ENCODE measurements at places on chromosomes 11 and 22.

- no peak for DNase-seq
Observed at GRCh38 chr11:17786824-17787525, 52.4 kb downstream of the KCNC1 start.

- DNase-seq: no peak
Observed at GRCh38 chr22:42685941-42686653, 34.6 kb downstream of the A4GALT start.

DNA sequence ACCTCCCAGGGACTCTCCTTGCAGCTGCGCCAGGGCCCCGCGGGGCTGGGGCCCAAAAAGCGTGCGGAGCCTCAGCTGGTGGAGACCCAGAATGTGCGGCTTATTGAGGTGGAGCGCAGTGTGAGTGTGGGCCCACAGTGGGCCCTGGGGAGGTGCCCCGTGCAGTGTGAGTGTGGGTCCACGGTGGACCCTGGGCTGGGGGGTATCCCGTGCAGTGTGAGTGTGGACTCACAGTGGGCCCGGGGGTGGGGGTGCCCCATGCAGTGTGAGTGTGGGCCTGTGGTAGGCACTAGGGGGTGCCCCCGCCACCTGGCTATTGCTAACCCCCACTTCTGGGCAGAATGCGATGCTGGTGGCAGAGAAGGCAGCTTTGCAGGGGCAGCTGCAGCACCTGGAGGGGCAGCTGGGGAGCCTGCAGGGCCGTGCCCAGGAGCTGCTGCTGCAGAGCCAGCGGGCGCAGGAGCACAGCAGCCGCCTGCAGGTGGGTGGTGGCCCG is 7.8 kb upstream of the RPS6KA4 start:
- no peak for DNase-seq

DNA sequence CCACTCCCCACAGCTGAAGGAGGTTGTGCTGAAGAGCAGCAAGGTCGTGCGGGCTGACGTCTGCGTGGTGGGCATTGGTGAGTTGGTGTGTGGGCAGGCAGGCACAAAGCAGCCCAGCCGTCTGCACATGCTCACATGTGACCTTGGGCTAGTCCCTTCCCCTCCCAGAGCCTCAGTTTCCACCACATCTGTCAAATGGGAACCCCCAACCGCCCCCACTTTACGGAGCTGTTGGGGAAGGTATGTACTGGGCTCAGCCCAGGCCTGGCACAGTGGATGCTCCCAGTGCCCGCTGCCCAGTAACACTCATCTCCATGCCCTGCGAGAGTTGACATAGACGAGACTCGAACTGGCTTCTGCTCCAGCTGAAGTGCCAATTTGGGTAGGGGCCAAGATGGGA is 5.1 kb upstream of the LZTR1 start:
- DNase-seq: no peak

DNA sequence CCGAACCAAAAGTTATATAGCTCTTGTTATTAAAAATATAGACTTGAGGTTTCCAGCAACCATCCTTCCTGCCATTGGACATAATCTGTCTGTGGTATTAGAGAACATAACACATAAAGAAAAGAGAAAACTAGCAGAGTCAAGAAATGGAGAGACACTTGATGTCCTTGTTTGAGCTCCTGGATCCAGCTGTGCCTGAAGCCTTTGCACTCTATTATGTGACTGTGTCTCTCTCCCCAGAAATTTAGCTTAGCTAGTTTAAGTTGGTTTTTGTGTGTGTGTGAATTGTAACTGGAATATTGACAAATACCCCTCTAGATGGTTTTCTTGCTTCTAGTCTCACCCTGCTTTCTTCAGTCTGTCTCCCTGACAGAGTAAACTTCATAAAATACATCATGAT is 61.6 kb downstream of the SC5D start:
- no peak for DNase-seq

DNA sequence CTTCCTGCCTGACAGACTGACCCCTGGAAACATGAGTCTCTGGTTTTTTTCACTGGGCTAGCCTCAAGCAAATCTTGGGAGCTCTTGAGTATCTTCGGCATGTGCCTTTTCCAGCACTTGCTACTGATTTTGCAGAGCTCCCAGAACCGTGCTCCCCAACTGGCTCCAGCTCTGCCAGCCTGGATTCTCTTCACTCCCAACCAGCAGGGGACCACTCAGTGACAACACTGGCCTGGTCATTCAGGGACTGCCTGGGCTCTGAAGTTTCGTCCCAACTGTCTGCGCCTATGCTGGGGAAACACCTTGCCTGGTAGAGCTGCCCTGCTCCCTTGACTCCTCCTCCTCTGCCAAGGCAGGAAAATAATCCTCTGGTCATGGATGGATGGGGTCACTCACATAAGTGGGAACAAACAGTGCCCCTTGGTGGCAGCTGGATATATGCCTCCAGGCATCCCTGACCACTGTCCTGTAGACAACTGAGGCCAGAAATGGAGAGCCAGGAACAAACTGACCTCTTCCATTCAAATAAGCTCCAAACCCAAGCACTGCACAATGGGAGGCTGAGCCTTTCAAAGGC is 30.2 kb downstream of the POLDIP3 start:
- no peak for DNase-seq

DNA sequence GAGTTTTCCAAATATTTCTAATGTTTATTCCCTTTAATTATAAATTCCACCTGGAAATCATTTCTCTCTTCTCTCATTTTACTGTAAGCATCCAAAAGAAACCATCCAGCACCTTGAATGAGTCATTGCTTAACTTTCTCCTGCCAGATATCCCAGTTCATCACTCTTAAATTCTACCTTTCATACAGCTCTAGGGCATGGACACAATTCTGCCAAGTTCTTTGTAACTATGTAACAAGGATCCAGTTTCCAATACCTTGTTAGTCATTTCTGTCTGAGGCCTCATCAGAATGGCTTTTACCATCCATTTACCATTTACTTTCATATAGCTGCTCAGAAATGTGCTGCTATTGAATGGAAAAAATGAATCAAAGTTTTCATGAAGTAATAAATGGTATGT is 455.4 kb upstream of the TENM4 start:
- DNase-seq: no peak

DNA sequence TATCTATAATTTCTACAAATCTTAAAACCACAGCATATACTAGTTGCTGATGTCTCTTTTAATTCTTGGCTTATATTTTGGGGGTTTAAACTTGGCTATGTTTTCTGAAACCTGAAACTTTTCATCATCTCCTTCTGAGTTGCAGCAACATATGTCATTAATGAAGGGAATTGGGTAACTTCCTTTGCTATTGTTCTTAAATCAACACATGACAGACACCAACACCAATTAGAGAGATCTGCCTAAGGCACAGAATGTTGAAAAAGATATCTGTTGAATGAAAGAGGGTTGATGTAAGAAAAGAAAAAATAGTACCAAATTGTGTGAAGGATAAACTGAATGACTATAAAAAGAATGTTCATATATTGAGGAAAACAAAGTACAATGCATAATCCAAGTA is 10.3 kb upstream of the GAS2 start:
- no peak for DNase-seq

DNA sequence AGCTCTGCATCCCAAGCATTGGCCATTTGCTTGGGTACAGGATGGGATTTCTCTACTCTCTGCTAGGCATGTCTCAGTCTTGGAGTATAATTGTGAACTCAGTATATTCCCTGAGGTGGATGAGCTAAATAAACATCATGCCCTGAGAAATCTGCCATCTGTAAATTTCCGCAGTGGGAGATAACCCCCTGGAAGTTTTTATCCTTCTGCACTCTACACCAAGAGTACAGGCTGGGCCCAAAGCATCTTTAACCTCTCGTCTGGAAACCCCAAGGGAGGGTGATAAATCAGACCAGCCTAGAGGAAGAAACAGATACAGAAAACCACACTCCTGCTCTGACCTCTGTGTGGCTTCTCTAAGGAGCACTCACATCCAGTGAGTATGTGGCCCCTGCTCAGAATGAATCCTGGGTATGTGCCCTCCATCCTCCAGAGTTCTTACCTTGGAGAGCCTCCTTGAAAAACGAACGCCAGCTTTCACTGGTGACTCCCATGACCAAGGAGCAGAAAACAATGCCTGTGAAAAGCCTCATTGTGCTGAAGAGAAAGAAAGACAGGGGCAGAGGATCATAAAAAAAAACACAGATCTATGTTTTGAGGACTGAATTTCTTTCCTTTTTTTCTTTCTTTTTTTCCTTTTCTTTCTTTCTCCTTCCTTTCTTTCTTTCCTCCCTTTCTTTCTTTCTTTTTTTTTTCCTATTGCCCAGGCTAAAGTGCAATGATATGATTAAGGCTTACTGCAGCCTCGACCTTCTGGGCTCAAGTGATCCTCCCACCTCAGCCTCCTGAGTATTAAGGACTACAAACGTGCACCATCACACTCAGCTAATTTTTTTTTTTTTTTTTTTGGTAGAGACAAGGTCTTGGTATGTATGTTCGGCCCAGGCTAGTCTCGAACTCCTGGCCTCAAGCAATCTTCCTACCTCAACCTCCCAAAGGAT is 938 bp downstream of the SAA4 start:
- no peak for DNase-seq

DNA sequence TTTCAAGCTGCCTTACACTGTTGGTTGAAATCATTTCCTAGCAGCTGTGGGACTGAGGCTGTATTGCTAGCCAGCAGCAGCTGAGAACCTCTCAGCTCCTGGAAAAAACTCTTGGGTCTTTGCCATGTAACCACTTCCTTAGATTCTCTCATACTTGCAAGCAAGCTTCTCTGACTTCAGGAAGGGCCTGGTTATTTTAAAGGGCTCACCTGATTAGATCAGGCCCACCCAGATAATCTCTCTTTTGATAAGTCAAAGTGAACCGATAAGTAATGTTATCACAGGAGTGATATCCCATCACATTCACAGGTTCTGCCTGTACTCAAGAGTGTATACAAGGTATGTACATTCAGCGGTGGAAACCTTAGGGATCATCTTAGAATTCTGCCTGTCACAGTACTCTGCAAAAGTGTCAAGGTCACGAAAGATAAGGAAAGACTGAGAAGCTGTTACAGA is 7.4 kb upstream of the CLPB start:
- DNase-seq: no peak

DNA sequence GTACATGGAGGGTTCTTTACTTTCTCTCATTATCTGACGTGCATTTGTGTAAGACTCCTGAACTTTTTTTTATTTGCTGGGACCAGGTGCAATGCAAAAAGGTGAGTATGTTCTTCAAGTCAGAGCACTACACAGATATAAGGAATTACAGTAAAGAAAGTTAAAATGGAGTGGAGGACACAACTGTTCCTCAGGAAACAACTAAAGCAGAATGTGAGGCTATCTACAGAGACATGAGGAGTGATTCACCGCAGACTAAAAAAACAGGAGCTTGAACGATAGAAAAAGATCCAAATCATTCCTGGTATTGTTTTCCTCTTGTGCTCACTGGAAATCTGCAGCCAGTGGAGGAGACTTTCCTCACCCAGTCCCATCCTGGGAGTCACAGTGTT is 106.2 kb downstream of the ABTB2 start:
- no peak for DNase-seq

- DNase-seq: no peak
Observed at GRCh38 chr11:134537941-134538340, 125.9 kb upstream of the B3GAT1 start.

- no peak for DNase-seq
Observed at GRCh38 chr11:133841279-133842043, 3.9 kb downstream of the SPATA19 start.

Measured in activated T-cell treated with anti-CD3 and anti-CD28 coated beads, Interleukin-2, amount 50 U/mL, for 4 hours (primary cell).